ENCODE measurements at places on chromosomes 2 and 18. TPM values are rescaled to one million over a fixed set of nuclear protein-coding genes. Genes with fewer than 3 reads are reported as not detected.
A peak's percentile ranks its signal among the peaks of the same experiment; 100 is the strongest.

MEIS1 gene
- total RNA-seq: 29.0 TPM

PLEKHH2 gene
- 14.4 TPM for total RNA-seq

- no peaks in the 10 kb centered on the region for H3K27me3 ChIP-seq
- no peaks in the 10 kb centered on the region for H3K4me1 ChIP-seq
- H3K4me3 ChIP-seq: no peak overlapping the region
- H3K27ac ChIP-seq: no peak overlapping the region
Observed at GRCh38 chr2:25497229-25497917, 155.6 kb upstream of the DNMT3A start.

DNA sequence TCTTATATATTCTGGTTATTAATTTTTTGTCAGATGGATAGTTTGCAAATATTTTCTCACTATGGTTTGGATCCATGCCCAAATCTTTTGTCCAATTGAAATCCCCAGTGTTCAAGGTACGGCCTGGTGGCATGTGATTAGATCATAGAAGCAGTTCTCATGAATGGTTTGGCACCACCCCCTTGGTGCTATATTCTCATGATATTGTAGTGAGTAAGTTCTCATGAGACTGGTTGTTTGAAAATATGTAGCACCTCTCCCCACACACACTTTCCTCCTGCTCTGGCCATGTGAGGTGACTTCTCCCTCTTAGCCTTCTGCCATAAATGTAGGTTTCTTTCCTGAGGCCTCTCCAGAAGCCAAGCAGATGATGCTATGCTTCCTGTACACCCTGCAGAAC lies 107.7 kb upstream of the KYNU start:
- H3K4me1 ChIP-seq: no peaks in the 10 kb centered on the region
- no peak overlapping the region for H3K27ac ChIP-seq
- H3K27me3 ChIP-seq: no peaks in the 10 kb centered on the region
- DNase-seq: no peak

GRCh38 chr18:25563816-25564683 lies 212.1 kb upstream of the ZNF521 start:
- H3K4me1 ChIP-seq: peaks cover 16% of the 10 kb centered on the region
- no peak for DNase-seq
- H3K27me3 ChIP-seq: no peaks in the 10 kb centered on the region
- H3K27ac ChIP-seq: no peak overlapping the region

DNA sequence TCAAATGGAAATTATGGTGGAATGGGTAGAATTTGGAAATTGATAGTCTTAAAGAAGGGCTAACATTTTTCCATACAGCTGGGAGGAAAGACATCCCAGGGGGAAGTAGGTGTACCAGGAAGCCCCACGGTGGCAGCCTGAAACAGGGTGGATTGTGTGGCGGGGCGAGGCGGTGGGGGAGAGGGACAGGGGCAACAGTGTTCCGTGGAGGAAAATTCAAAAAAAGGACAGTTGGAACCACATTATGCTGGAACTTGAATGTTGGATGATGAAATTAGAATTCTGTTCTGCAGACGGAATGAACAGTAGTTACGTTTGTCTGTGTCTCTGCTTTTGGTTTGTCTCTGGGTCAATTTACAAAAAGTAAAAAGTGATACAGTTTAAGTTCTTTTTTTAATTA lies 10.6 kb upstream of the CIB4 start:
- DNase-seq: no peak
- H3K36me3 ChIP-seq: no peaks in the 10 kb centered on the region
- H3K4me3 ChIP-seq: no peak overlapping the region
- no peaks in the 10 kb centered on the region for H3K27me3 ChIP-seq
- H3K4me1 ChIP-seq: peaks cover 29% of the 10 kb centered on the region
- peak overlapping the region; percentile 48 for H3K27ac ChIP-seq

DNA sequence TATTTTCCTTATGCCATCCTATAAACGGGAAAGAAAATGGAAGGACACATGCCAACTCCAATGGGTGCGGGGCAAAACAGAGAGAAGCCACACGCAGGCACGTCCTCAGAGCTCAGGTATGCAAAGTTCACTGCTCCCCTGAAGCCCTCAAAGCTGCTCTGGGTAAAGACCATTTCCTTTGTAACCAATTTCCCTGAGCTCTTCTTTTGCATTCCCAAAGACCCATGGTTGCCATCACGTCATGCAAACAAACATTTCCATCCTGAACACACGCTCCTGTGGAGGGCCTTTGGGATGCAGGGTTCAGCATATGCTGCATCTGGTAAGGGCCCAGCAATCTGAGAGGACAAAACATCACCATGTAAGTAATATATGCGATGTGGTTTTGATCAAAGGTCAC lies 69.4 kb downstream of the EMILIN2 start:
- H3K27me3 ChIP-seq: no peaks in the 10 kb centered on the region
- no peak overlapping the region for H3K27ac ChIP-seq
- no peaks in the 10 kb centered on the region for H3K4me1 ChIP-seq
- H3K4me3 ChIP-seq: no peak overlapping the region

DNA sequence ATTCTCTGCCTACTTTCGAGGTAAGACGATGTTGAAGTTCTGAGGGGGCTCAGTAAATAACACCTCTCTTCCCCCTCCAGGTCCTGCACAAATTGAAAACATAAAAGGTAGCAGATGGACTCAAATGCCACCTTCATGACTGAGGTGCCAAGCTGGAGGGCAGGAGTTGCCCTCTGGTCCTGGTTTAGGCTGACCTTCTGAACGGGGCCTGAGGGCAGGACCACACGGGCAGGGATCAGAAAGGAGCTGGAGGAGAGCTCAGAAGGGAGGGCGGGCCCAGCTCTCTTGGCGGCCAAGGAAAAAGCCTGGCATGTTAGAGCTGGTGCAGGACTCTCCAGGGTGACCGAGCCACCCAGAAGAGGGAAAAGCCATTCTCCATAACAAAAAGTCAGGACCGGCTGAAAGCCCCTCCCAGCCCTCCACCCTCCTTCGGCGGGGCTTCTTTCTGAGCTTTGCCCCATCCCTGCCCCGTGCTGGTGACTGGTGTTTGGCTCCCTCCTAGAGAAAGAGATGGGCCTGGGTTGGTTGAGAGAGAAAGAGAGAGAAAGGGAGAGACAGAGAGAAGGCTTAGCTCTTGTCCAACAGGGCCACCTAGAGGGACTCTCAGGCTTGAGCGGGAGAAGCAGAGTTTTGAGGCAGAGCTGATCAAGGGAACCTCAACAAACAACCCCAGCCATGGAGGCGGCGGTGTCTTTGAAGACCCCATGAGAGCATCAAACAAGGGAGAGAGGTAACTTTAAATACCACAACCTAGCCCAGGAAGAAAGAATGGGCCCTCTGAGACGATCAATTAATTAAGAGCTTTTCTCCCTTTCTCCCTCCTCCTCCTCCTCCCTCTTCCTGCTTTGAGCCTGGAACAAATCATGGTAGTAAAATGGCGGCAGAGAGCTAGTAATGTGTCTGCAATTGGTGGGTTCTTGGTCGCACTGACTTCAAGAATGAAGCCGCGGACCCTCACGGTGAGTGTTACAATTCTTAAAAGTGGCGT lies 50.8 kb downstream of the WIPF1 start:
- no peak for DNase-seq
- no peaks in the 10 kb centered on the region for H3K27me3 ChIP-seq
- no peak overlapping the region for H3K27ac ChIP-seq
- H3K4me3 ChIP-seq: no peak overlapping the region
- H3K36me3 ChIP-seq: no peaks in the 10 kb centered on the region
- no peaks in the 10 kb centered on the region for H3K4me1 ChIP-seq

DNA sequence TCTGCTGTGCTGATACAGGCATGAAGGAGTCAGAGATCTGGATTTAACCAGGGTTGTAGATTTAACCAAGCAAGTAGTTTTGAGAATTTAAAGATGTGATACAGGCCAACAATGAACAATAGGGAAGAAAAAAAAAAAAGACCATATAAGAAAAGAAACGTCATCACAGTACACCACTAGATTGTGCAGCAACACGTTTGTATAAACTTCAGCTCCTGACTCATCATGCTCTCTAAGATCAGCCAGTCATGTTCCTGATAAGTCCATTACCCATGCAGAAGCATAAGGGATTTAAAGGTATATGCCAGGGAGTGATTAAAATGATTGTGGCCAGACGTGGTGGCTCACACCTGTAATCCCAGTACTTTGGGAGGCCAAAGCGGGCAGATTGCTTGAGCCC lies 22.3 kb upstream of the ERICH2 start:
- no peaks in the 10 kb centered on the region for H3K4me1 ChIP-seq
- no peaks in the 10 kb centered on the region for H3K27me3 ChIP-seq
- no peak overlapping the region for H3K27ac ChIP-seq
- H3K36me3 ChIP-seq: no peaks in the 10 kb centered on the region
